BJ (cell line): ENCODE measurements at places on chromosomes 1 and 21.

DNA sequence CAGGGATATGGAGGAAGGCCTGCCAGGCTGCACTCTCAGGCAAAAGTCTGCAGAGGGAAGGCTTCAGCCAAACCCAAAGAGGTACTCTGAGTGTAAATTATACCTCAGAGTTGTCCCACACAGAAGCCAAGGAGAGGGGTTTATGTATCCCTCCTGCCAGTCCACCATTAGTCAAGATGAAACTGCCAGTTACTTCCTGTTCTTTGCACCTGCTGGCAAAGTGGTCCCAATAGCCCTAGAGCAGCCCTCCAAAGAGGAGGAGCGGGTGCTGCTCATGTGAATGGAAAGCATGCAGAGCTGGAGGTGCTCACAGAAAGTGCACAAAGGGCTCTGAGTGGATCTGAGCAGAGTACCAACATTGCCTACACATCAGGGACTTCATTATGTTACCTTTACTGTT, 37.1 kb upstream of the MCOLN3 start:
- DNase-seq, result no peak

DNA sequence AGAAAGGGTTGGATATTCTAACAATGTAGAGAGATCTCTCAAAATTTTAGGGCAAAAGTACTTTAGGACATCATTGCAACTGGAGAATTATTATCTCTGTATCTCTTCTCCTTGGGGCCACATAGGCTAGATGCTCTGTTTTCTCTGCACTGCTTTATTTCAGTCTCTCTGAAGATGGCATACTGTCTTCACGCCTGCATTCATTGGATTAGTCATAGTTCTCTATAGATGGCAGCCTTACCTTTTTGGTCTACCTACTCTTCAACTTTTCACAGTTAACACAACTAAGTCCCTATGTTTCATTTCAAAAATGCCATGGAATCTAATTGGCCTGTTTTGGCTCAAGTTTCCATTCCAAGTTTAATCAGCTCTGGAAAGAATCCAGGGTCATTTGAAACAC, 1623.3 kb upstream of the B3GALT2 start:
- no peak for DNase-seq

- DNase-seq, result no peak
These were observed 474.5 kb downstream of the PTPRC start for GRCh38 chr1:199113265-199113869.

DNA sequence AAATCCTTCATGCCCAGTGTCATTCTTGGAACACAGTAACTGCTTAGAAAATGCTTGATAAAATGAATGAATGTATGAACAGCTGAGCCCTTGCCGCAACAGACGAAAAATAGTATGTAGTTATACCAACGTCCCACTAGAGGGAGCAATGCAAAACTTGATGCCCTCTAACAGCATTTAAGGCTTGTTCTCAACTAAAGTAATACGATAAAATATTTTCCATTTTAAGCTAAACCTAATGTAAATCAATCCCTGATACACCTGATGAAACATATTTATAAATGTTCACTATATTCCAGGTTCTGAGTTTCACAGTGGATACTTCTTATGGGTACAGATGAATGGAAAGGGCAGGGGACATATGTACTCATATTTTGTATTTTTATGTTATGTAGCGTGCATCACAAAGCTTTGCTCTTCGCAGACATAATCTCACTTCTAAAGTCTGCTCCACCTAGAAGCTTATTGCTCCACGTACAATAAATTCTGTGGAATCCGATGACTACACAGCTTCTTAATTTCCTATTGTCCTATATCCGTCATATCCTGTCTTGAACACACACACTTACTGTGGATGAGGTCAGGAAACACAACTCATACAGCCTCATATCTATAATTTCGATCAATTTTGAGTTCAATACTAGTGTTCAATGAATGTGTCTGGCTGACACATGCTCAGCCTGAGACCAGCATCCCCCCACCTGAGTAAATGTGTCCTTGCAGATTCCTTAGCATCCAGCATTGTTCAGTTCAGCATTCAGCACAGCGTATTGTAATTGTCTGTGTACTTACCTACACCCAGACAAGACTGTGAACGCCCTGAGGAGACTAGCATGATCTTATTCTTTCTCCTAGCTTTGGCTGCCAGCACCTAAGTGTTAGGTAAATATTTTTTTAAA, 4.4 kb upstream of the UTP25 start:
- DNase-seq, result no peak

DNA sequence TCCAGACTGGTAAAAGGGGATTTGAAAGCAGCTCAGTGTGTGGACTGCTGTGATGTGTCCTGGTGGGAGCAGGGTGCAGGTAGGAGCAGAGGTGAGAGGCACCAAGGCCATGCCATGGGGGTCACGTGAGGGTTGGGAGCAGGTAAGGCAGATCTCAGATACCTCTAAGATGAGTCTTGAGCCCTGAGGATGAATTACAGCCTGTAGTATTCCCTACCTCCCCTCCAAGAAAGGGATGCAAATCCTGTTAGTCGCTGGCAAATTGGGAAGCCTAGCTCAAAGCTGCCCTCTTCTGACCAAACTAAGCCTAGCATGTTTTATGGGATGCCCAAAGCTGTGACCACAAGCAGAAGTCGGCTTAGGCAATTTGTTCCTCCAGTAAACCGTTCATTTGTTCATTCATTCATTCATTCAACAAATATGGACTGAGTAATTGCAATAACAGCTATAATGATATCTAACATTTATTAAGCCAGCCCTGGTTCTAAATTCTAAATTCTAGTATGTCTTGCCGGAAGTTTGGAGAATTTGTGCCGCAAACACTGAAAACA, 3.9 kb upstream of the NUAK2 start:
- DNase-seq, result no peak

DNA sequence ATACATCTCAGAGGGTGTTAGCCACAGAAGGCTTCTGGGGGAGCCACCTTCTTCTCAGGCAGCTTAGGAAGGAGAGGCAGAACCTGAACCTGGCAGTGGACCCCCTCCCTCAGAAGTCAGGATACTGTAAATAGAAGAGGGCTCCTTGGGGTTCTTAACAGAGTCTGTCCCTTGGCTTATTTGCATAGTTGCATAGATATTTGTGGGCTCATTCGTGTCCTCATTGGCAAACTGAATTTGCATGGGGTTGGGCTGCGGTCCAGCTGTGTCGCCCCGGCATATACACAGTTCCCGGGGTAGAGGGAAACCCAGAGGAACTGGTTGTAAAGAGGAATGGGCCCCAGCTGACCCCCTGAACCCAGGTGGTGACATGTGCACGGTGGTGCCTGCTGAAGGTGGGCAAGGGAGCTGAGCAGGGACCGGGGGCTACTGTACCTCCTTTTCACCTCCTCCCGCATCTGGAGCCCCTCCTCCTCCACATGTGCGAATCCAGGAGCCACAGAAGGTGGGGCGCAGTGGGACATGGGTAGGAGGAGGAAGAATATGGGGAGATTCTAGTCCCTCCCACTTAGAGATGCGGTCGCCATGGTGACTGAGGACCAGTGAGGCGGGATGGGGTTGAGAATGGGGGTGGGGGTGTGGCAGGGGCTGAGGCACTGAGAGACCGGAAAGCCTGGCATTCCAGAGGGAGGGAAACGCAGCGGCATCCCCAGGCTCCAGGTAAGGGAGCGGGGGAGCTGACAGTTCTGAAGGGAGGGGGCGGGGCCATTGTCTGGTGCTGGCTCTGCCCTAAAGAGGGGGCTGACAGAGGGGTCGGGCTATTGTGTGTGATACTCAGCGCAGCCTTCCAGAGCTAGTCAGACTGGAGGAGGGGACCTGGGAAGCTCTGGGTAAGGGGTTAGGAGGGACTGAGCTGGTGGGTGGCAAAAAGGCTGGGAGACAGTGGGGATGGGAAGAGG, 3.7 kb upstream of the SEMA4A start:
- DNase-seq, result no peak

DNA sequence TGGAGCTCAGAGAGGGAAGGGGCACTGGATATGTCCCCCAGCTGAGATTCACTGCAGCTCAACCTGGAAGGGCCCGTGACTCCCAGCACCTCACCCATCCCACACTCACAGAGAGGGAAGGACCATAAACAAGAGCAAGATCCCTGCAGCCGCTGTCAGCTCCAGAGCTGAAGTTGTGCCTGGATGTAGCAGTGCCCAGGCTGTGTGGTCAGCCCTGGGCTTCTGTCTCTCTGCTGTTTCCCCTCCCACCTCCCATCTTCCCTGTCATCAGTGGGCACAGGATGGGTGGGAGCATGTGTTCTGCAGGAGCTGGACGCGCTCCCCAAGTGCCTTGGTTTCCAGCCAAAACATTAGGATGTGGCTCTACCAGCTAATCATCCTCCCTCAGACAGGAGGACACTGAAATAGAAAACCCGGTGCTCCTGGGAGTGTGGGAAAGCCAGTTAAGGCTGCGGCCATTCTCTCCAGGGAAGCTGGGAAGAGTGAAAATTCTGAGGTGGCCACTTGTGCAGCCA, 282.7 kb downstream of the NPHP4 start:
- DNase-seq, result no peak

- no peak for DNase-seq
These were observed 534.2 kb downstream of the LTN1 start for GRCh38 chr21:28458446-28458845.

DNA sequence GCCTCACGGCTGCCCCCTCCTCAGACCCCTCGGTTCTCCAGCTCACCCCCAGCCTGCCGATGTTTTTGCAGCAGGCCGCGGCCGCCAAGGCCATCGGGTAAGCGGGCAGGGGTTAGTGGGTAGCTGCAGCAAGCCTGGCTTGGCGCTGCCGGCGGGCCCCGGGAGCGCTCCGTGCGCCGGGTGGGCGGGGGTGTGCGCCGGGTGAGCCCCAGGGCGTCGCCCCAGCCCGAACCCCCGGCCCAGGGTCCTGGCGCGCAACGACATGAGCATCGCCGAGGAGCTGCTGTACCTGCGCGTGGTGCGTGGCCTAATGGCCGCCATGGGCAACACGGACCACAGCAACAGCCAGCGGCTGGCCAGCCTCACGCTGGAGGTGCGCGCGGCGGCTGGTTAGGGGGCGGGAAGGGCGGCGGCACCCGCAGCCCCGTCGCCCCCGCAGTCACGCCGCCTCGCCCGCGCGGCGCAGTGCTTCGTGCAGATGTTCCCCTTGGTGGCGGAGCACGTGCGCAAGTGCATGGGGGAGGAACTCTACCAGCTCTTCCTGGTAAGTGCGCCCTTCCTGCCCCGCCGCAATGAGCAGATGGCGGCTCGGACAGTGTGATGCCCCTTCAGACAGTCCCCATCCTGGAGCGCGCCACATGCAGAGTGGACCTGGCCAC, 6.5 kb downstream of the RNU5D-1 start:
- DNase-seq, result no peak

- no peak for DNase-seq
These were observed 49.8 kb downstream of the LYPLAL1 start for GRCh38 chr1:219223496-219223895.

DNA sequence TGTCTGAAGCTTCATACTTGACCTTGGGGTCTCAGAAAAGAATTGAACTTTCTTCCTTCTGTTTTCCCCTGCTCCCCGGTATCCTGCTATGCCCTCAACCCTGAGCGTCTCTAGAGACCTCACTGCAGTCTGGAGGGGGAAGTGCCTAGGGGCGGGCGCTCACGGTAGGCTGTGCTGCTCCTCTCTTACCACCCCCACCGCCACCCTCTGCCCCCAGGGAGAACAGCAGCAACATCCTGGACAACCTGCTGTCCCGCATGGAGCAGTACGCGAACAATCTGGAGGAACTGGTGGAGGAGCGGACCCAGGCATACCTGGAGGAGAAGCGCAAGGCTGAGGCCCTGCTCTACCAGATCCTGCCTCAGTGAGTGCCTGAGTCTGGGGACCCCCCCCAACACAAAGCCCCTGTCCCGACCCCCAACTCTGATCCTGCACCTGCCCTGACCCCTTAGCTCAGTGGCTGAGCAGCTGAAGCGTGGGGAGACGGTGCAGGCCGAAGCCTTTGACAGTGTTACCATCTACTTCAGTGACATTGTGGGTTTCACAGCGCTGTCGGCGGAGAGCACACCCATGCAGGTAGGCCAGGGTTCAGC, 10.3 kb downstream of the NPR1 start:
- no peak for DNase-seq

DNA sequence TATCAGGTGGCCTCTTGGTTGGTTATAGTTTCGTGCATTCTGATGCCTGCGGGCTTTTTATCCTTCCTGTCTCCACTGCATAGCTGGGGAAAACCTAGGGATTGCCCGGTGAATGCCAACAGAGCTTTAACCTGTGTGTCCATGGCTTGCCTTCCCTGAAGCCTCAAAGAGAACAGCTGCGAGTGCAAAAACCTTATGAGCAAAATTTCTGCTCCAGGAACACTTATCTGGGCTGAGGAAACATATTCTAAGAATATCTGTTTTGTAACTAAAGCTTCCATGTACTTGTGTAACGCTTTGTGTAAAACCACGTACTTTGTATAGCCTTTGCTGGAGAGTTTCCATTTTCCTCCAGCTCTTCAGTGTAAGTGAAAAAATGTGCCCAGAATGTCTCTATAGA, 7.2 kb downstream of the CNST start:
- no peak for DNase-seq

GRCh38 chr1:86754265-86754974, 50.0 kb downstream of the SH3GLB1 start:
- no peak for DNase-seq

DNA sequence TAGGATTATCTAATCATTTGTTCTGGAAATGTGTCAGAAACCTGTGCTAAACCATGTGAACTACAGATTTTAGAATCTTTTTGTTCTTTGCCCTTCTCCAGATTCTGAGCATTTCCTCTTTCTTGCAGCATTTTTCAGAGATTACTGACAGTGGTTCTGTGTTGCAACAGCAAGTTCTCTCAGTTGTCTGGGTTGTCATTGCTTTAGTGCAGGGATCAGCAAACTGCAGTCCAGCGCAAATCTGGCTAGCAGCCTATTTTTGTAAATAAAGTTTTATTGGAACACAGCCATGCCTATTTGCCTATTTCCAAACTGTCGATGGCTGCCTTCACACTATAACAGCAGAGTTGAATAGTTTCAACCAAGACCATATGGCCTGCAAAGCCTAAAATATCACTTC, 66.3 kb upstream of the LRRC8D start:
- no peak for DNase-seq

DNA sequence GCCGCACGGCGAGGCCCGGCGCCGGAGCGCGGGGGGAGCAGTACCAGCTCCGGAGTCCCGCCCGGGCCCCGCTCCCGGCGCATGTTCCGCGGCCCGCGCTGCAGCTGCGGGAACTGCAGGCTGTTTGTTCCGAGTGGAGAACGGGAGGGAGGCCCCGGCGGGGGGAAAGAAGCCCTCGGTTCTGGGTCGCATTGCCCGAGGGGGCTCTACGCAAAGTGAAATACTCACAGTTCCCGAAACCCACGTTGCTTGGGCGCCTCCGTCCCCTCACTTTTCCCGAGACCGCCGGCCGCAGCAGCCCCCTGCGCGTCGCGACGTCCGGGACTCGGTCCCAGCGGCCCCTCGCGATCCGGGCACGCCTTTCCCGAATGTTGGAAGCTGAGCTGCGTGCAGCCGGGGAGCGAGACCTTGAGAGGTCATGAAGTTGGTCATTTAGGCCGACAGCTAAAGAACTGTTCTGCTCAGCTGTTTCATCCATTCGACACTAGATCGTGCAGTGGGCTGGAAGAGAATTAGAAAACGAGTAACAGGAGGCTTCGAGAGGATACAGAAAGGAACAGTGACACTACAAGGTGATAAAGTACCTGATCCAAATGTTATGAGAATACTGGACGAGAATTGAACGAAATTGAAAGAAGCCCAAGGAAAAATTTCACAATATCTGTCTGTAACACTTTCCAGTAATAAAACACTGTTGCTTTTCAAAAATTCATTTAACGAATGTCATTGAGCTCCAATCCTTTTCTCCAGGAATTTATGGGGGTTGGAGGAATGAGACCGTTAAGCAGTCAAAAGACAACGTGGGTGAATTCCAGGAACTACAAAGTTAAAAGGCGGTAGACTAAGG, 657 bp upstream of the LIN9 start:
- DNase-seq, result no peak

GRCh38 chr1:165697491-165697880, 876 bp downstream of the ALDH9A1 start:
- DNase-seq, result no peak
